ENCODE measurements at places on chromosomes 7 and 10. TPM values are rescaled to one million over a fixed set of nuclear protein-coding genes. Genes with fewer than 3 reads are reported as not detected.

VAX1 gene
- 0.68 TPM for polyA plus RNA-seq

GALNT11 gene
- polyA plus RNA-seq: 24.6 TPM

ZPBP gene
- not detected for polyA plus RNA-seq

ZNF365 gene
- 1.1 TPM for polyA plus RNA-seq

GPR26 gene
- not detected for polyA plus RNA-seq

UCMA gene
- polyA plus RNA-seq: not detected

PLEKHS1 gene
- polyA plus RNA-seq: 0.08 TPM

COL17A1 gene
- 1.7 TPM for polyA plus RNA-seq

STAMBPL1 gene
- 29.0 TPM for polyA plus RNA-seq

TAC1 gene
- polyA plus RNA-seq: not detected

DNA sequence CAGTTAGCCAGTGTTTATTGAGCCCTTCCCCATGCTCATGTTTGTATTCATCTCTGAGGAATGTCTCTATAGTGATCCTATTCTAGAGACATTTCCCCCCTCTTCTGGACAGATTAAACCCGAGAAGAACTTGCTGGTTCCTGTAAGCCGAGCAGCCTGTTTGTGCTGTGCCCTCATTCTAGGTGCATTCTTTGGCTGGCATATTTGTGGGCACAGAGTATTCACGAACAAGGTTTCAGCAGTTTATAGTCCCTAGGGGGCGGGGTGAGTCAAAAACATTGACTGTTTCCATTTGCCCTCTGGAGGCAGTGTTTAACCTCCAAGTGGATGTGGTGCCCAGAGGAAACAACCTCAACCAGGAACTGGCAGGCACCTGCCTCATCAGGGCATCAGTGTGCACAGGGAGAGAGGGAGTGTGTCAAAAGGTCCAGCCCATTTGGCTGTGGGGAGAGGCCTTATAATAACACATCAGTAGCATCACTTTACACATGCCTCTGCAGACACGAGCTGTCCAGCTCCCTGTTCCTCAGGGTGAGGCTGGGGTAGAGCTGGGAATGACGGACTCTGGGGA lies 273.3 kb upstream of the LRGUK start:
- peak; percentile 82 for DNase-seq

DNA sequence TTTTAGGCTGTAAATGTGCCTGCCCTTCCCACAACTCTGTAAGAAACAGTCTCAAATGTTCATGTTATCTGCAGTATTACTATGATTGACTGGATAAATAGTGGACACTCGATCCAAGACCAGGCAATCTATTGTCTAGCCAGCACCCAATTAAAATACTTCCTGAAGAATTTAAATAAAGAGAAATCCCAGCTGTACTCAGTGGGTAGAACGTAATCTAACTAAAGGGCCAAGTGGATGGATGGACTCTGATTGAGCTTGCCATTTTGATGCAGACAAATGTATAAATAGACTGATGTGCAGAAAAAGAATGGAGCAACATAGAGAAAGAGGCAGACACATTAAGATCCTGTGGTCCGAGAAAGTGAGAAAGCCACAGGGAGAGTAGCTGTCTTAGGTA lies 158.0 kb downstream of the IPMK start:
- no peak for DNase-seq

- no peak for DNase-seq
These were observed 62.5 kb downstream of the MPP7 start for GRCh38 chr10:28240400-28240799.

GRCh38 chr10:14880229-14880628 lies 1.6 kb downstream of the SUV39H2 start:
- DNase-seq: no peak

- no peak for DNase-seq
These were observed 18.3 kb downstream of the CPED1 start for GRCh38 chr7:121006711-121007315.

GRCh38 chr7:24108906-24109376 lies 175.0 kb upstream of the NPY start:
- DNase-seq: no peak

Measured in A549 (cell line).